ENCODE measurements at places on chromosomes 6 and 20.

DNA sequence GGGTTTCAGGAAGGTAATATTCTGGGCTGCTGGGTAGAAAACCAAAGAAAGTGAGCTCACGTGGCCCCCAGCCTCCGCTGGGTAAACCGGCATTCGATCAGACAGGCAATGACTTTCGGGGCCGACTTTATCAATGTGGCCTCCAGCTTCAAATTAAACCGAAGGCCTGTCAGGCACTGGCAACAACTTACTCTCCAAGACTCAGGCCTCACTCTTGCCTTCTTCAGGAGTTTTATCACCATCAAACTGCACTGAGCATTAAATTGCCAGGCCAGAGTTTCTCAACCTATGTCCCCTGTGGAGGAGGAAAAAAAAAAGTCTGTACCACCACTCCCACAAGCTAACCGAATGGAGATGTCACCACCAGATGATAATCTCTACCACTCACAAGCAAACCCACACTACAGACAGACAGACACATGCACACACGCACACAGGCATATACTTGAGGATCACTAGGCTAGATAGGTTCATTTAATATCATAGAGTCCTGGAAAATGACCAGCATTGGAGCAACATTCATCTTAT is 1.1 kb upstream of the MBOAT1 start:
- no peak for DNase-seq

DNA sequence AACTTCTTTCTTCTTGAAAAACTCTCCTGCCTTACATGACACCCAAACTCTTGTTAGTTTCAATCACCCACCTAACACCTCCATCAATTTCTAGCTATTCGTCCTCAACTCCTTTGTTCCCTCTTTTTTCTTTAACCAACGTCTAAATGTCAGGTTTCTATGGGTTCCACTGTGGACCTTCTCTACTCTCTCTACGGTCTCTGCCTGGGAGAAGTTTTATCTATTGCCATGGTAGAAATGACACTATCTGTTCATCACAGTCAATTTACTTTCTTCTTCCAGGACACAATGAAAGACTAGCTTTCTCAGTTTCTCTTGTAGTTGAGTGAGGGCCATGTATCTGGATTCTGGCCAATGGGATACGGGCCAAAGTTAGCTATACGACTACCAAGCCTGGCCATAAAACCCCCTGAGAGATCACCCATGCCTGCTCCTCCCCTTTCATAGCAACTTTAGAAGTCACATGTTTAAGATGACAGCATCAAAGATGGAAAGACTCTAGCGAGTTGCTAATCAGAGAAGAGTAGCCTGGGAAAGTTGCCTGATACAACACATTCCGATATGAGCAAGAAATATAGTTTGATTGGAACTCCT is 17.9 kb downstream of the RNGTT start:
- no peak for DNase-seq

DNA sequence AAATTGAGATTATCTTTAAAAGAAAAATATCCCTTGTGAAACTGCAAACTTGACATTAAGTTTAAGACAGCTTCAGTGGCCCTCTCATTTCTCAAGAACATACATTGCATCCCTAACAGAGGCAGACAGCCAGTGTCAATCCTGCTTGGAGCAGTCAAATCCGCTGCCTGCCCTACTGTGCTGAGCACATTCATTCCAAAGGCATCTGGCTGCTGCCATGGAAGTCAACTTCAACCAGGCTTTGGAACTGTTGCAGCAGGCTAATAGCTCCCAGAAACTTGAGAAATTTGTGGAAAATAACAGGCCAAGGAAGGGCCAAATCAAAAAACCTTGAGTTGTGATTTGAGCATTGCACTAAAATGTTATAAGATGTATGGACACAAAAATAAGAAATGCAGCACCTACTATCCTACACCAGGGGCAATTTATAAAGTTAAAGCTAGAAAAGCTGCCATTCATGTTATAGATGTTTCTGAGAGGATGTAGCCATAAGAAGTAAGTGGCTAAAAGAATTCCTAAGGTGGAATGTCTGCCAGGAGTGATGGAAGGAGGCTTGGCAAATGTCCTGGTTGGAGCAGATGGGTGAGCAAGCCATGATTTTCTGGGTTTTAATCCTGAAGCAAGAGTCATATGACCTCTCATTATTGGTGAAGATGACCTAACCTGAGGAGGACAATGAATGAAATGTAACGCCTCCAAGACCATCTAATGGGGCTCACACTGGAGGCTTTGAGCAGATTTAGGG is 31.4 kb upstream of the HAO1 start:
- no peak for DNase-seq

DNA sequence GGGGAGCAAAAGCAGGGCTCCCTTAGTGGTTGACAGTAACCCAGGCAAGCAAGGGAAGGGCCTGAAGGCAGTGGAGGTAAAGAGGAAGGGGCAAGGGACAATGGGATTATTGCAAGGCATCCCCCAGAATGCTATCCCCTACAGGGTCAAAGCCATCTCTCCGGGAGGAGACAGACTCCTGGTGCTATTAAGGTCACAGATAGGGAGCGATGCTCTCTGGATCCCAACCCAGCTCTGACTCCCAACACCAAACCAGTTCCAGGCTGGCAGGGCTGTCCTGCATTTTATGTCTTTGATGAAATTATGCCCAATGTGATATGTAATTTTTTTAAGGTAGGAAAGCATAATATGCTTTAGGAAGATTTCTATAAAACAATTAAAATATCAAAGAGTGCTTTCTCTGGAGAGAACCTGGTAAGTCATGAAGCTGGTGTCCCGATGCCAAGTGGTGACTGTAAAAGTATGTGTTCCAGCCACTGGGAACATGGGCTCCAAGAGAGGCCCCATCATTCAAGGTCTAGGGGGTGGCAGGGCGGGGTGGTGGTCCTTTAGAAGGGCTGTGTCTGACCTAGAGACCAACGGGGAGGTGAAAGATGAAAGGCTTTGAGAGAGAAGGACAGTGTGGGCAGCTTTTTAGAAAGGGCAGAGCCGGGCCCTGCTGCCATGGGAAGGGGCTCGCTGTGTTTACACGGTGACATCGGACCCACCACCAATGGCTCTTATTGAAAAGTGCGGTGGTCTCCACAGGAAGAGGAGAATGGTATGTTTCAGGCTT is 276.5 kb downstream of the CDC5L start:
- no peak for DNase-seq

GRCh38 chr6:43849844-43850243 is 79.8 kb downstream of the VEGFA start:
- no peak for DNase-seq

DNA sequence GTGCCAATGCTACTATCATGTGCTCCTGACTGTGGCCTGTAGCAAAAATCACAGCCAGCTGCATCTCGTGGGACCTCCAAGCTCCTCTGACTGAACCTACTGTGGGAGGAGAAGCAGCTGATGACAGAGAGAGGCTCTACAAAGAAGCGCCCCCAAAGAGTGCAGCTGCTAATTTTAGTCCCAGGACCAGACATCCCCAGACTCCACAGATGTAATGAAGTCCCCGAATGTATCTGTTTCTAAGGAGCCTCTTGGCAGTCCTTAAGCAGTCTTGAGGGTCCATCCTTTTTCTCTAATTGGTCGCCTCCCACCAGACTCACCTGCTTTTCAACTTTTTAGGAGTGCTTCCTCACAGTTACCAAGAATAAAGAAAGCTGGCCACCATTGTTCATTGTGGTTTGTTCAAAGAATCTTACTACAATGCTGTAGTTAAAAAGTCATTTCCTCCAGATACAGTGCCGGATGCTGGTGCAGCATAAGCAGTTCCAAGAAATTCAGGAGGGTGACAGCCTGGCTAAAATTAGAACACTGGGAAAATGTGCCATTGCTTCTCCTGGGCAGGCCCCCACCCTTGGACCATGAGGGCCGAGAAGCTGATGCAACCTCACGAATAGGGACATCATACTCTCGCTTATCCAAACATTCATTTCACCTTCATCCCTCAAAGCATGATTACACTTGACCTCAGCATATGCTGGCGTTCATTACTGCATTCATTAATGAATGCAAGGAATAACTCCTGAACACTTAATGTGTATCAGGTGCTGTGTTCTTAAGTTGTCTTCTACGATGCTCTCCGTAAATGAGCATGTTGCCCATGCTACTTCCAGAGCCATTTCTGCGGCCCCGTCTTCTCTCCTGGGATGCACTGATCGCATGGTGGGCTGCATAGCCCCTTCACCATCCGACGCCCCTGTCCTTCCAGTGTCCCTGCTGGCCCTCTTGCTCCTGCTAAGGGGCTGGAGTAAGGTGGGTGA is 66.4 kb downstream of the LY86 start:
- DNase-seq, result no peak

DNA sequence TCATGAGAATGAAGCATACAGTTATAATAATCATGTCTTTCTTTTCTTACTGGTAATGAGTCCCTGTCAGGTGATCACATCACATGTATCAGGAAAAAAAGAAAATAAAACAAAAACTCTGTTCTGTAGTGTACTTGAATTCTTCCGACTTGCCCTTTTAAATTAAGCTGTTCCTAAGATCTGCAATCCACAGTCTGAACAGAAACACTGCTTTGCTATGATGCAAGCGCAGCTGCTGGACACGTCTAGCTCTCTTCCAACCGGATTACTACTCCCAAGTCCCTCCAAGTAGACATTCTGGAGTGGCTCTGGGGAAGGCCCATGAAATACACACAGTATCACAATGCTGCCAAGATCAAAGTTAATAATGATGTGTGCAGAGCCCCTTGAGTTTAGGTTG is 83.7 kb downstream of the FYN start:
- DNase-seq, result peak; percentile 97

All from foreskin melanocyte (primary cell).